ENCODE measurements at places on chromosomes 4 and X. TPM values are rescaled to one million over a fixed set of nuclear protein-coding genes. Genes with fewer than 3 reads are reported as not detected.

GRCh38 chrX:9604908-9605306 is 140.0 kb downstream of the TBL1X start:
- no peaks in the 10 kb centered on the region for H3K27me3 ChIP-seq
- peaks cover 1% of the 10 kb centered on the region for H3K36me3 ChIP-seq
- no peak overlapping the region for H3K4me3 ChIP-seq
- H3K27ac ChIP-seq = no peak overlapping the region
- no peak for DNase-seq

DNA sequence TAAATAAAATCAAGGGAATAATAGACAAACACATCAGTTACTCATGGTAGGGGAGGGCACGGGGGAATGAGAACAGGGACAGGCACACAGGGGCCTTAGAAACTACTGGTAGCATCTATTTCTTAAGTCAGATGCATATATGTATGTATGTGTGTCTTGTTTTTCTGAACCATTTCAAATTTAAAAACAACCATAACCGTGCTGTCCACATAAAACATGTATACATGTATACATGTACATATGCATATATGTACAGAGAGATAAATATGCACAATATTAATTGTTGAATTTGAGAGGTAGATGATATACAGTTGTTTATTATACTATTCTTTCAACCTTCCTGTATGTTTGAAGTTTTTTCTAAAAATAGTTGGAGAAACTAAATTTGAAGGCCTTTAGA is 7.8 kb upstream of the AWAT1 start:
- H3K27ac ChIP-seq = no peak overlapping the region
- H3K36me3 ChIP-seq = no peaks in the 10 kb centered on the region
- no peak overlapping the region for H3K4me3 ChIP-seq
- no peaks in the 10 kb centered on the region for H3K27me3 ChIP-seq
- no peaks in the 10 kb centered on the region for H3K4me1 ChIP-seq

DNA sequence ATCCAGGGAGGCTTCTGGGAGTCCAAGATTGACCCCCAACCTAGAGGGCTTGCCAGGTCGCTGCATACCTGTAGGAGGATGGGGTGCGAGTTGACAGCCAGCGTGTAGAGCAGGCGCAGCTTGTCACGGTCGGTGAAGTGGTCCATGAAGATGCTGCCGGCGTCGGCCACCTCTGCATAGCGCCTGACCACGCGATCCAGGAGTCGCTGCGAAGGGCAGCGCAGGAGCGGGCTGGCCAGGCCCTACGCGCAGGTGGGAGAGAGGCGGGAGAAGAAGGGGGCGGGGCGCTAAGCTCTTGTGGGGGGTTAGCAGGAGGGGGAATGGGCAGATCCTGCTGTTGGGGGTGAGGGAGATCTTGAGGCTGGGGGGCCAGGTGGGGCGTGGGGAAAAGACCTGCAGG is 43.0 kb downstream of the DIPK2B start:
- no peak for DNase-seq
- no peak overlapping the region for H3K27ac ChIP-seq
- no peak overlapping the region for H3K4me3 ChIP-seq
- no peaks in the 10 kb centered on the region for H3K4me1 ChIP-seq
- H3K36me3 ChIP-seq = no peaks in the 10 kb centered on the region

AWAT2 gene
- polyA plus RNA-seq = not detected

S100G gene
- polyA plus RNA-seq = not detected

PLS3 gene
- 55.7 TPM for polyA plus RNA-seq
